Fibroblast of the conjunctiva (primary cell): ENCODE measurements at places on chromosomes 6 and 20.

DNA sequence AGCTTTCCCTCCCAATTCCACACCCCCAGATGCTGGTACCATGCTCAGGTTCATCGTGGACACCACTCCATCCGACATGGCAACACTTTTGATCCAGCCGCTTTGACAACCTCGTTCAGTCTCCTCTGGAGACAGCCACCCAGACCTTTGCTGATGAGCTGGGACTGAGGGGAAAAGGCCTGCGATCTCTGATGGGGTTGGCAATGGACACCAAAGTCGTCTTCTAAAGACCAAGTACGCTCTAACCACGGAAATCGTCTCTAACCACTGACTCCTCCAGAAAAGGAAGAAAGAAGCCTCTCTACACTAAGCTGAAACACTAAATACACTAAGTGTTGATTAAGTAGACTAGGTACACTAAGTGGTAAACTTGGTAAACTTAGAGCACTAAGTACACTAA, 26.1 kb upstream of the HLA-E start:
- DNase-seq: no peak

- DNase-seq: no peak
These were observed 72.5 kb downstream of the FAM50B start for GRCh38 chr6:3921663-3922062.

DNA sequence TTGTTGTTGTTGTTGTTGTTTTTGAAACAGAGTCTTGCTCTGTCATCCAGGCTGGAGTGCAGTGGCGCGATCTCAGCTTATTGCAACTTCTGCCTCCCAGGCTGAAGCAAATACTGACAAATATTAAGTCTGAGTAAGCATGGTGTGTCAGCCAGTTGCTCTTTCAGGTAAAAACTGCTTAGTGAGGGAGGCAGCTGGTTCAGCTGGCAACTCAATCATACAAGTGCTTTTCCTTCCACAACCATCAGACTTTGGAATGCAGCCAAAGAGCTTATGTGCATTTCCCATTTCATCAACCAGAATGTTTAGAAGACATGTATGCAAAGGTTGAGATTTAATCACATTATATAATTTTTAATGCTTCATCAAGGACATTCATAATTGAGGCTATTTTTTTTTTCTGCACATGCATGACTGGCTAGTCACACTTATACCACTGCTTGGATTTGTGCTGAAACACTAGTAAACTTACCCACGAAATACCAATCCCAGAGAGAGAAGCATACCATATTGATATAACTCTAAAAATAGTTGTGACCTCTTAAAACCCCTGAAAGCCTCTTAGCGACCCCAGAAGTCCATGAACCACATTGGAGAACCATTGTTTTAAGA, 56.0 kb downstream of the CLIC5 start:
- DNase-seq: no peak

DNA sequence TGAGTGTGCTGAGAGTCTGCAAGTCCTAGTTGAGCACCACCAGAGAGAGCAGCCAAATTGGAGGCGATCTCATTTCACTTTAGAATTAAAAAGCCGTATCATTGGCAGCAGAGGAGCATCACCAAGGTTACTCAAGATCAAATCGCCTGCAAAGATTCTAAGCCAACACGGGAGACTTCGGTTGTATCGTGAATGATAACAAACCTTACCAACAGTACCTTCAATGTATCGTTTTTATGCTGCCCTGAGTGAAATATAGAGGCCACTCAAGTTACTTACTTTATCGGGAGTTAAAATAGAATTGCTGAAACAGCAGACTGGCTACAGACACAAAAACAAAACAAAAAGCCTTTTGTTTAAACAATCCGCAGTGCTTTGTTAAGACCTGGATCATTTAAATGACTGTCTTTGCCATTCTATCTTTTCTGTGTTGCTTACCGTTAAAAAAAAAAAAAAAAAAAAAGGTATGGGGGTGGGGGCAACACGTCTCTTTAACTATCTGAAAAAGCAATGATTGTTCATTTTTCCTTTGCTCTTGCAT, 14.2 kb downstream of the NHSL1 start:
- no peak for DNase-seq
